ENCODE measurements at places on chromosomes 5 and 9. TPM values are rescaled to one million over a fixed set of nuclear protein-coding genes. Genes with fewer than 3 reads are reported as not detected.

The HIGD2A gene
- total RNA-seq = 161 TPM

GRCh38 chr9:114156657-114157421, 1.5 kb downstream of the COL27A1 start:
- no peak for DNase-seq

The GHR gene
- total RNA-seq = 0.63 TPM

The AK1 gene
- 44.8 TPM for total RNA-seq

The CCNB1 gene
- 34.0 TPM for total RNA-seq

GRCh38 chr9:21709464-21710058, 92.9 kb upstream of the MTAP start:
- no peak for DNase-seq

Measured in kidney epithelial cell (primary cell).